ENCODE measurements at places on chromosomes 1 and 21.

DNA sequence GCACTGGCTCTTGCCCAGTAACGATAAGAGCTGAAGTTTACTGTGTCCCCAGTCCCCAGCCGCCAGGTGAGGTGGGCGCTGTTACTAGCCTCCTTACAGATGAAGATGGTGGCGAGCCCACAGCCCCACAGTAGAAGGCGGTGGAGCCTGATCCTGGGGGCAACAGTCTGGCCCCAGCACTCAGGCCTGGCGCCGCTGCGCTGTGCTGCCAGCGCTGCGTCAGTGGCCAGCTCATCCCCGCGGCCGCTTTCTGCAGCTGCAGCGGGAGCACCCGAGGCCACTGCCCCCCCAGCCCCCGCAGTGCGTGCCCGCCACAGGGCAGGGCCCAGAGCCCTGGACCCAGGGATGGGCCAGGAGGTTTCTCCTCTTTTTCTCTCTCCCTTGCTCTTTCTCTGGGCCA is 13.3 kb downstream of the H6PD start:
- DNase-seq, result no peak

DNA sequence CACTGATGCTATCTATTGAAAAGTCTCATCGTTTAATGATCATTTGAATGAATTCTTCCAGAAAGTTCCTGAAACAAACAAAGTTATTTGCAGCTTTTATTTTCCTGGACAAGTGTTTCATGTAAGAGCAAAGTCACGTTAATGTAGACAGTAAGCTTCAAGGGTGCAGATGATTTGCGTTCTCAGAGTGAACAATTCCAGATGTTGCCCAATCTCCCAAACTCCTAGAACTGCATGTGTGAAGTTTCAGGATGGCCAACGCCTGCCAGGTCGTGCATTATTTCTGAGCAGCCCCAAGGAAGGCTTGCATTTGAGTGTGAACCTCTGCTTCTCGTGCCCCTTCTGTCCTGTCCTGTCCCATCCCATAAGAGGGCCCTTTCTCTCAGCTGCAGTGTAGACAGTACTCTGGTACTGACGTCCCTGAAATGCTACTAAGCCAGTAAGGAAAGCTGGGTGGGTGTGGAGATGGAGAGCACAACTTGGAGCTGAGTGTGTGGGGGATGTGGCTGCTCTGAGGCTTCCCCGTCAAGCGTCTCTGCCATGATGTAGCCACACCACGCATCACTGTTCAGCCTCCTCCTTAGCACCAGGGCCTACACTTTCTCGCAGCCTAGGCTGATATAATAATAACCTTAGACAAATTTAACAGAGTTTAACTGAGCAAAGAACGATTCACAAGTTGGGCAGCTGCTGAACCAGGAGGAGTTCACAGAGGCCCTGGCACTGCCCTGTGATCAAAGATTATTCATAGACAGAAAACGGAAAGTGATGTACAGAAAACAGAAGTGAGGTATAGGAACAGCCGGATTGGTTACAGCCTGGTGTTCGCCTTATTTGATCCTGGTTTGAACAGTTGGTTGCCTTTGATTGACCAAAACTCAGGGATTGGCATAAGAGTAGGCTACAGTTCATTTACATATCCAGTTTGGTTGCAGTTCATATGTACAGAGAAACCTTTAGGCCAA is 50.4 kb downstream of the RHOU start:
- DNase-seq, result no peak

GRCh38 chr1:61743716-61744580 is 1.7 kb downstream of the PATJ start:
- DNase-seq, result no peak

GRCh38 chr1:113073479-113073950 is 517 bp downstream of the LRIG2 start:
- no peak for DNase-seq

DNA sequence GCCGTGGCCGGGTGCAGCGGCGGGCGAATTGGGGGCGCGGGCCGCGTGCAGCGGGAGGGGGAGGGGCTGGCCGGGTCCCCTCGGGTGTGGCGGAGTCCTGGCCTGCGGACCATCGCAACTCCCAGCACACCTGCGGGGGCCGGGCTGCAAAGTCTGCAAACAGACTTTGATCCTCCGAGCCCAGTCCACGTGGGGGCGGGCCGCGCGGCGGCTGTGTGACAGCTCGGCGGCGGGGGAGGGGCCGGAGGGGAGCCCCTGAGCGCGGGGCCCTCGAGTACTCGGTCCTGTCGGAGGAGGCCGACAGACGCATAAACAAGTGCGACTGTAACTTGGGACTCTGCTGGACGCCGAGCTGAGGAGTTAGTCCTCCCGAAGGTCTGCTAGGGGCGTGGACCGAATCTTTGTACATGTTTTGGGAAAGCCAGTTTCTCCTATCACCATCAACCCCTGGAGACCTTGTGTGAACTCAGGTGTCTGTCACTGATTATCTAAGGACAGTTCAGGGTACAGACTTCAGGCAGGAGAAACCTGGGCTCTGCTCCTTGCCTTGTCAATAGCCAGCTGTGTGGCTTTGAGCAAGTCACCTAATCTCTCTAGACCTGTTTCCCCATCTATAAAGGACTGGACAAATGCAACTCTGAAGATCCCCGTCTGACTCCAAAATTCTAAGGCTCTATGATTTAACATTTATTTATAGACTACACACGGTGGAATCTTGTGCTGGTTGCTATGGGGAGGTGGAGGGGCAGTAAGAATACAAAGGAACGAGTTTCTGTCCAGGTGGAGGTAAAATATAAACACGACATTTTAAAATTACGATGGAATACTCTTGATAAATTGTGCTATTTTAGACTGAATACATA is 710 bp upstream of the SLC30A1 start:
- no peak for DNase-seq

DNA sequence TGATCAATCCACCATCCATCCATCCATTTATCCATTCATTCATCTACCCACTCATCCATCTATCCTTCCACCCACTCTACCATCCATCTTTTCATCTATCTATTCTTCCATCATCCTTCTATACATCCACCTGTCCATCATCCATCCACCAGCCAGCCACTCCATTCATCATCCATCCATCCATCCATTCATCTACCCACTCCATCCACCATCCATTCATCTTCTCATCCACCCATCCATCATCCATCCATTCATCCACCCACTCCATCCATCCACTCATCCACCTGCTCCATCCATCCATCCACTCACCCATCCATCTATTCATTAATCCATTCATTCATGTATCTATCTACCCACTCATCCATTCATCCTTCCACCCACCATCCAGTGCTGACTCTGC is 127.9 kb upstream of the TMPRSS2 start:
- no peak for DNase-seq

DNA sequence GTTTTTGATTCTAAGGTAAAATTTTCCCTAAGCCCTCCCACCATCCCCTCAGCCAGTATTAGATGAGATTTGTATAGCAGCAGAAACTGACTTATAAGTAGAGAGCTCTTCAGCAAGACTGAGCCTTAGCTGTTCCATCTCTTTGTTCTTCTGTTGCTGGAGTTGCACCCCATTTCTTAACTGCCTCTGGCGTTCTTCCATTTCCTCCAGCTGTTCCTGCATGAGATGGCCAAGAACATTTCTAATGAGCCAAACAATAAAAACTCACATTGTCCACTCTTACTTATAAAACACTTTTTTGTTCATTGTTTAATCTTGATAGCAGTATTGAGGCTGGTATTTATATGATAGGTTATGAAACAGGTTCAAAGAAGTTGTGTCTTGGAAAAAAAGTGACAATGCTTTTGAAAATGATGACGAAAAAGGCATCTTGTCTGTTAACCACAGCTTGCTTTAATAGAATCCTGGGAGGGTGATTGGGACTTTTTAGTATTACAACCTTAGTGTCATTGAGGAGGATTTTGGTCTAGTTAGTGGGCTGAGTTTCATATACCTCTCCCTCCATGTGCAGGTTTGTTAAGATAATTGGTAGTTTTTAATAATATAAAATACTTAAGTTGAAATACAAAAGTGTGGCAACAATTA is 18.3 kb downstream of the SYNC start:
- DNase-seq, result no peak

GRCh38 chr21:41029571-41029970 is 138.4 kb upstream of the BACE2 start:
- no peak for DNase-seq

DNA sequence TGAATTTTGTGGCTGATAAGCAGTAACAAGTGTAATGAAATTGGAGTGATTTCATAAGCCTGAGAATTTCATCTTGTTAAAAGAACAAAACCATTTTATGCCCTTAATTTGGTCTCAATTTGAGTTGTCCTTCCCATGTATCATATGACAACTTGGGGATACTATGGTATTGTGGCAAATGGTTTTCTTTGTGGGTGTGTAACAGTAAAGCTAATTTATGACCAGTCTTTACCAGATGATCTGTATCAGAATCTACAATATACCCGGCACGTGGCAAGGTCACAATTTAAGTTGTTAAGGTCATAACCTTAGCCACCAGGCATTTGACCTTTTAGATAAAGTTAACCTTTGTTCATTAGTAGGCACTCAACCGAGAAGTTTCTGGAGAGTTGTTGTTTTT is 9.1 kb downstream of the NFIA start:
- DNase-seq, result no peak

DNA sequence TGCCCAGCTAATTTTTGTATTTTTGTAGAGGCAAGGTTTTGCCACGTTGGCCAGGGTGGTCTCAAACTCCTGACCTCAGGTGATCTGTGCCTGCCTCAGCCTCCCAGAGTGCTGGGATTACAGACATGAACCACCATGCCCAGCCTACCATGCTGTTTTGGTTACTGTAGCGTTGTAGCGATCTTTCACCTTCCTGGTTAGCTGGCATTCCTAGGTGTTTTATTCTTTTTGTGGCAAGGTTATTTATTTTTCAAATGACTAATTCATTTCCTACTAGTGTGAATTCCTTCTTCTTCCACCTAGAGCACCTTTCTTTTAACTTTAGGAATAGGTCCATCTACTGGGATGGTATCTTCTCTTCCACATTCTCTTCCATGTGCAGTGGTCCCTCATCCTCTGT is 29.3 kb downstream of the TMEM200B start:
- no peak for DNase-seq

DNA sequence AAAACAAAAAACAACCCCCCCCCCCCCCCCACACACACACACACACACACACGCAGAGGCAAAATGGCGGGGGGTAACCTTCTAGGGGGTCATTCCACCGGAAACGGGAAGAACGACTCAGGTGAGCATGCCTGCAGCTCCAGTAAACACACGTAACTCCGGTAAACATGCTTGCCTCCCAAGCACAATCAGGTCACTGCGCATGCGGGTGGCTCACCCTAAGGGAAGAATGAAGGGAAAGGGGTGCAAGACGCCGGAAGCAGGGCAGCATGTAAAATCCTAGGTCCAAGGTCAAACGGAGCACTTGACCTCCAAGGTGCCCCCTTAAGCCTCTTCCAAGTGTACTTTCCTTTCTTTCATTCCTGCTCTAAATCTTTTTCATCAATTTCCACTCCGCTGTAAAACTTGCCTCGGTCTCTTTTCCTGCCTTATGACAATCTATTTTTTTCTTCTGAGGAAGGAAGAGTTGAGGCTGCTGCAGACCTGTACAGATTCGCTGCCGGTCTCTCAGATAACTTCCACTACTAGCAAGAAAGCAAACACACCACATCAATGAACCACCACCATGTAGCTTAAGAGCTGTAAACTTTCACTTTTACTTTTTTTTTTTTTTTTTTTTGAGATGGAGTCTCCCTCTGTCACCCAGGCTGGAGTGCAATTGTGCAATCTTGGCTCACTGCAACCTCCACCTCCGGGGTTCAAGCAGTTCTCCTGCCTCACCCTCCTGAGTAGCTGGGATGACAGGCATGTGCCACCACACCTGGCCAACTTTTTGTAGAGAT is 21.0 kb upstream of the CBR3 start:
- no peak for DNase-seq

DNA sequence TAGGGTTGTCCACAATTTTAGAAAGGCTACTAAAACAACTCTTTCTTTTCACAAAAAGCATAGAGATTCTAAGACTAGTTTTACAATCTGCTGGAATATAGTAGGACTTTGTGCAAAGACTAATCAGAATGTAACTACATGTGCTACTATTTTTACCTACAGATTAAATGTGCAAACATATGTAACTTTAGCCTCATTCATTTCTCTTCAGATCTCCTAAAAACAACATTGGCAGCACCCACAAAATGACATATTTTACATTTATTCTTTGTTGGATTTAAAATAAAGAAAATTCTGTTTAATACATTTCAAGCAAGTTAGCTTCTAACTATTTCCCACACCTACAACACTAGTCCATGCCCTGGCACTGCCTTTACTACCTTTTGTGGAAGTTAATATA is 292.2 kb downstream of the AKT3 start:
- no peak for DNase-seq

DNA sequence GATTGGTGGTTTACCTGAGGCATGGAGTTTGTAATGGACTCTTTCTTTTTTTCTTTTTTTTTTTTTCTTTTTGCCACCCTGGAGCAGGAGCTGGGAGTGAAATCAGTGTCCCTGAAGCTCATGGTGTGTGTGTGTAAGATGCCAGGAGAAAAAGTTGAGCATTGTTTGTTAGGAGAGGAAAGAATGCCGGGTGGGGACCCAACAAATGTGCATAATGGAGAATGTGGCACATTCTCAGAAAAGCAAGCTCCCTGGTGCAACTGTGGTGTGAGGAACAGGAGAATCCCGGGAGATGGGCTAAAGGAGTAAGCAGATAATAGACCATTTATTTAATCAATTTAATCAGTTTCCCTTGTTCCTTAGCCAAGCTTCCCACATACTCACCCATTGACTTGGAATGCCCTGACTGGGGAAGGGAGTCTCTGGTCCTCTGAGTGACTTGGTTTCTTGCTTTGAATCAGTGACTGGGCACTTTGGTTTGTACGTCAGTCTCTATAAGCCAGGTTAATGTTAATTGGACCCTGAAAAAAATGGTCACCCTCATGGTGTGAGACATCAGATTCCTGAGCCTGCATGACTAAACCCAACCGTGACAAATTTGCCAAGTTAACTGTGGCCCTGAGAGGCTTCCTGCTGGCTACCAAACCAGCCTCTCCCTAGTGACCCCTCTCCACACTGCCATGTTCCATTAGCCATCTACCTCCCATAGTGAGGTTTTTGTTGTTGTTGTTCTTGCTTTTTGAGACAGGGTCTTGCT is 43.9 kb upstream of the ITPKB start:
- no peak for DNase-seq

DNA sequence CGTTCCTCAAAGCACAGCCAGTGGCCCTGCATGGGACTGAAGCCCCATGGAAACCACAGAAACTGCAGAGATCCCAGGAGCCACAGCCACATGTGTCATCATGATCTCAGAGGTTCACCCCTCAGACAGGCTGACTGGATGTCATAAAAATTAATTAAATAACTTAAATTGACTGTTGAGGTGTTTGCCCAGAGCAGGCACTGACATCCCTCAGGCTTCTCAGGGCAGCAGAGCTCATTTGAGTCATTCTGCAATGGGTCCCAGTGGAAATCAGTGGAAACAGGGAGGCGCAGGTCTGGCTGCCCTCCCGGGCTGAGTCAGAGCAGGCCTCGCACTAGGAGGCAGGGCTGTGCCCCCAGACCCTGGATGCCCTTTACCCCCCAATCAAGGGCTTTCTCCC is 135.1 kb downstream of the CDC7 start:
- DNase-seq, result no peak

- peak; percentile 22 for DNase-seq
Observed at GRCh38 chr1:235998812-235999211, 66.1 kb downstream of the NID1 start.

All from stimulated activated CD4-positive, alpha-beta T cell treated with anti-CD3 and anti-CD28 coated beads, Interleukin-12 subunit alpha, Interleukin-12 subunit beta, amount 100 ng/mL, for 24 hours (primary cell).